ENCODE measurements at places on chromosomes 3 and 15. TPM values are rescaled to one million over a fixed set of nuclear protein-coding genes. Genes with fewer than 3 reads are reported as not detected.

Gene TRIM71
- not detected for total RNA-seq

Gene PIERCE2
- total RNA-seq, result 0.60 TPM

Gene GOLGA8T
- total RNA-seq, result not detected

Gene C2CD4A
- total RNA-seq, result not detected

Gene SLC6A1
- total RNA-seq, result not detected

Gene CEP63
- 26.6 TPM for total RNA-seq

DNA sequence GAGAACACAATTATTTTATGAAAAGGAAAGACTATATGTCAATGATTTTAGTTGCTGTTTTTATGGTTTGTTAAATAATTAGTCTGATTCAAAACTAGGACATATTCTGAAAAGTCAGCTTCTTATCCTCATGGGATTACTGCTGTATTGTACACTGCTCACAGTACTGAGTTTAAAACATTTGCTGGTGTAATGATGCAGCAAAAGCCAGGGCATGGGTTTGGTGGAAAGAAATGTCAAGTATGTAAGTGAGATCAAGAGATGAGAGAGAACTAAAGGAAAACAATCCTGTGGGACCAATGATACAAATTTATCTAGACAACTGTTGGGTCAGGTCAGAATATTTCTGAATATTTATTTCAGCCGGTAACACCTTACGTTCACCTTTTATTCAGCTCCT, 210.1 kb upstream of the ARHGEF26 start:
- H3K27me3 ChIP-seq, result peaks cover 9% of the 10 kb centered on the region
- H3K4me3 ChIP-seq, result no peak overlapping the region
- no peaks in the 10 kb centered on the region for H3K4me1 ChIP-seq
- no peaks in the 10 kb centered on the region for H3K36me3 ChIP-seq

DNA sequence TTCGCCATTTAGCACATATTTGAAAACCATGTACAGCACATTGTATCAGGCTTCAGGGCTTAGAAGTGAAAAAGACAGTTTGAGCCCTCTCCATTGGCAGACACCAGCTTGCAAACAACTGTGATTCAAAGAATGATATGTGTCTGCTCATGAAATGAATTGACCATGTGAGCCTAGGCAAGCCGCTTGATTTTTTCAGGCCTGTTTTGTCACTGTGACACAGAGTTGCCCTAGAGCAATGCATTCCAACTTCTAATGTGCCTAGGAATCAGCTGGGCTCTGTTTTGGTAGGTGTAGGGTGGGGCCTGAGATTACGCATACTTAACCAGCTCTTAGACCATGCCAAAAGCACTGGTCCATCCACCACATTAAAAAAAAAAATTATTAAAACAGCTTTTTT, 53.0 kb downstream of the ATP2C1 start:
- H3K27ac ChIP-seq, result no peak overlapping the region
- peaks cover 9% of the 10 kb centered on the region for H3K4me1 ChIP-seq
- H3K4me3 ChIP-seq, result no peak overlapping the region
- no peaks in the 10 kb centered on the region for H3K27me3 ChIP-seq
- DNase-seq, result no peak

DNA sequence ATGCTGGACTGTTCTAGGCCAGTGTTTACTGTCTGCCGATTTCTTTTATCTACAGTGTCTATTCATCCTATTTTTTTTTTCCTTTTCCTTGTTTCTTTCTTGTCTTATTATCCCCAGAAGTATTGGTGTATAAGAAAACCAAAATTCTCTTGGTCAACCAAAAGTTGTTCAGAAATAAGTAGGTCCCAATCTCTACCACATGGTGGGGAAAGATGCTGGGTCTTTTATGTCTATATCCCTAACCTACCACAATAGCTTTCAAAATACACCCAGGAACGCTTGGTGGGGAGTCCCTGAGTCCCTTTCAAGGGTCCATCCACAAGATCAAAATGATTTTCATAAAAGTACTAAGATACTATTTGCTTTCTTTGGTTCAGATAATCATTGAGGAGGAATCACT, 225.6 kb downstream of the CLSTN2 start:
- H3K27me3 ChIP-seq, result peaks cover 8% of the 10 kb centered on the region
- no peak for DNase-seq
- H3K4me3 ChIP-seq, result no peak overlapping the region
- H3K27ac ChIP-seq, result no peak overlapping the region
- H3K4me1 ChIP-seq, result no peaks in the 10 kb centered on the region

GRCh38 chr15:97319291-97319690, 641.2 kb upstream of the ARRDC4 start:
- no peaks in the 10 kb centered on the region for H3K36me3 ChIP-seq
- H3K4me1 ChIP-seq, result no peaks in the 10 kb centered on the region
- DNase-seq, result no peak
- H3K27me3 ChIP-seq, result no peaks in the 10 kb centered on the region
- H3K27ac ChIP-seq, result no peak overlapping the region
- no peak overlapping the region for H3K4me3 ChIP-seq

DNA sequence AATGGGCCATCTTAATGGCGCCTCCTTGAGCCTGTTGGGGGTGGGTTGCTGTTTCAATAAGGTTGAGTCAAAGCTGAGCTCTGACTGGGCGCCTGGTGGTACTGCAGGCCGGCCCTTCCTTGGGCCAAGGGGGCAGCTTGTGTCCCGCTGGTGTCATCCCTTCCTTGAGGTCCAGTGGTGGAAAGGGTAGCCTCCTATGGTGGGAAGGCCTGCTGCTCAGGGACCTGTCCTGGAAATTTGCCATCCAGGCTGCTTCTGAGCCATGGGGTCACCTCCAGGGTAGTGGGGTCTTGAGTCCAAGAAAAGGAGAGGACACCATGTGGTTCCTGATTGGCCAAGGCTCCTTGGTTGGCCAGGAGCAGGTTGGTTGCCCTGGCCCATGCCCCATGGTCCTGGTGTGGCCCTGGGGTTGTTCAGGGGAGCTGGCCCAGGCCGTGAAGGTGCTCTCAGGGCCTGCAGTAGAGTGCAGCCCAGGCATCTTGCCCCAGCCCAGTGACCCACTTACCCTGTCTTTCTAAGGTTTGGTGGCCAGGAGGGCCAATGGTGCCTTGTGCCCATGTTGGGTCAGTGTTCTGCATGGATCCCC, 188.7 kb downstream of the UBE3A start:
- H3K4me3 ChIP-seq, result no peak overlapping the region
- H3K27me3 ChIP-seq, result no peaks in the 10 kb centered on the region
- no peak for DNase-seq
- no peak overlapping the region for H3K27ac ChIP-seq
- H3K36me3 ChIP-seq, result no peaks in the 10 kb centered on the region
- no peaks in the 10 kb centered on the region for H3K4me1 ChIP-seq

- no peak overlapping the region for H3K4me3 ChIP-seq
- DNase-seq, result no peak
- H3K4me1 ChIP-seq, result peaks cover 1% of the 10 kb centered on the region
- H3K27me3 ChIP-seq, result peaks cover 12% of the 10 kb centered on the region
- no peaks in the 10 kb centered on the region for H3K36me3 ChIP-seq
Observed at GRCh38 chr3:70861855-70862254, 549.4 kb upstream of the MDFIC2 start.

- DNase-seq, result no peak
- H3K36me3 ChIP-seq, result no peaks in the 10 kb centered on the region
- no peak overlapping the region for H3K4me3 ChIP-seq
- H3K4me1 ChIP-seq, result no peaks in the 10 kb centered on the region
Observed at GRCh38 chr3:194339356-194339755, 11.8 kb downstream of the CPN2 start.

GRCh38 chr3:146818866-146819265, 213.7 kb upstream of the PLSCR5 start:
- DNase-seq, result no peak
- no peak overlapping the region for H3K4me3 ChIP-seq
- no peaks in the 10 kb centered on the region for H3K36me3 ChIP-seq
- H3K27me3 ChIP-seq, result no peaks in the 10 kb centered on the region

GRCh38 chr3:126345641-126346460, 11.4 kb downstream of the KLF15 start:
- H3K4me1 ChIP-seq, result no peaks in the 10 kb centered on the region
- no peak overlapping the region for H3K27ac ChIP-seq
- no peaks in the 10 kb centered on the region for H3K36me3 ChIP-seq
- H3K4me3 ChIP-seq, result no peak overlapping the region

GRCh38 chr3:50194128-50194902, 2.9 kb downstream of the GNAT1 start:
- H3K4me3 ChIP-seq, result peak overlapping the region; percentile 30
- peaks cover 9% of the 10 kb centered on the region for H3K4me1 ChIP-seq
- H3K27ac ChIP-seq, result peak overlapping the region; percentile 50
- peaks cover 18% of the 10 kb centered on the region for H3K27me3 ChIP-seq
- H3K36me3 ChIP-seq, result no peaks in the 10 kb centered on the region
- DNase-seq, result peak; percentile 80

DNA sequence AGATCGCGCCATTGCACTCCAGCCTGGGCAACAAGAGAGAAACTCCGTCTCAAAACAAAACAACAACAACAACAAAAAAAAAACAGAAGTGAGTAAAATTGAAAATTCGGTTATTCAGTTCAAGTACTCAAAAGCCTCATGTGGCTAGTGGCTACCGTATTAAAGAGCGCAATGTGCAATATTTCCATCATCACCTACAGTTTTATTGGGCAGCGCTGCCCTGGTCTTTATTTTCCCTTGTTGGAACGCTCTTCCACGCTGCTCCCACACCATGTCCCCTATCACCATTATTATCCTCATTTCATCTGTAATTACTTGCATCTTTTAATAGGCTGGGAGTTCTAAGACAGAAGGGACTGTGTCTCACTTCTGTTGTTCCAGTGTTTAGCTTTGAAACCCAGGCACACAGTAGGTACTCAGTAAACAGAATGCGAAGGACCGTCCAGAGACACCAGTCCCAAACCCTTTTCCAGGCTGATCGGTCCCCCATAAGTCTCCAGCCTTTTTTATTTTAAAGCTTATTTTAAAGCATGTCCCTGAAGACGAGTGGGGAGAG, 423 bp upstream of the HACD3 start:
- H3K4me1 ChIP-seq, result peaks cover 36% of the 10 kb centered on the region
- no peak for DNase-seq

DNA sequence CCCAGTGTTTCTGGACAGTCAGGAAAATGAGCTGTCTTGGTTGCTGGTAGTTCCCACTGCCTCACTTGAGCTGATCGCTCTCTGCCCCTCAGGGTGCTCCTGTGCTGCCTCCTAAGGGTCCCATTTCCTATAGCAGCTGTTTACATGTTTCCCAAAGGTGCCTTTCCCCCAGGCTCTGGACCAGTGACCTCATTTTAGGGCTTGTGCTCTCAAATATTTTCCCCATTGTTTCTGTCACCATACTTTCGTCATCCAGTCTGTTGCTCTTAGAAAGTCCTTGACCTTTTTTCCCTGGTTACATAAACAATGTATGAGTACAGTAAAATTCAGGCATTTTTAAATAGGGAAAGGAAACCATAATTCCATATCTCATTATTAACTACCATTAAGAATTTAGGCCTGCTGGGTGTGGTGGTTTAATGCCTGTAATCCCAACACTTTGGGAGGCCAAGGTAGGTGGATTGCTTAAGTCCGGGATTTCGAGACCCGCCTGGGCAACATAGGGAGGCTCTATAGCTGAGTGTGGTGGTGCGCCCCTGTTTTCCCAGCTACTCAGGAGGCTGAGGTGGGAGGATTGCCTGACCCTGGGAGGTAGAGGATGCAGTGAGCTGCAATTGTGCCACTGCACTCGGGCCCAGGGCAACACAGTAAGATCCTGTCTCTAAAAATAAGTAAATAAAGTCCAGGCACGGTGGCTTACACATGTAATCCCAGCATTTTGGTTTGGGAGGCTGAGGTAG, 11.7 kb downstream of the RAD54L2 start:
- no peak for DNase-seq
- H3K4me3 ChIP-seq, result no peak overlapping the region
- peaks cover 1% of the 10 kb centered on the region for H3K36me3 ChIP-seq
- H3K4me1 ChIP-seq, result peaks cover 5% of the 10 kb centered on the region

DNA sequence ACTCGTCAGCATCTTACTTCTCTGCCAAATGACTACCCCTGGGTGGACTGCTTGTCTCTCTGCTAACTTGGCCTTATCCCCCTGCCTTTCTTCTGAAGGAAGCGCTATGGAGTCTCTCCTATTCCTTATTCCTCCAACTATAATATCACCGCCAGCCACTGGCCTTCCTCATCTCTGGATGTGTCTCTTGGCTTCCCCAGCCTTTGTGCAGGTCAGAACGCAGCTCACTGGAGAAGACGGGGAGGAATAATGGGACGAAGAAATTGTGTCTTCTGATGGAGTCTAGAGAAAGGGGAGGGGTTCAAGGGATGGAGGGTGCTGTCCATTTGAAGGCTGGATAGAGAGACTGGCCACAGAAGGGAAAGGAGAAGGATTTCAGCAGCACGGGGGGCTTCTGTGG, 16.9 kb downstream of the ITGA11 start:
- H3K36me3 ChIP-seq, result no peaks in the 10 kb centered on the region
- no peaks in the 10 kb centered on the region for H3K27me3 ChIP-seq
- H3K4me3 ChIP-seq, result no peak overlapping the region
- no peak for DNase-seq

GRCh38 chr3:81838457-81838856, 77.0 kb upstream of the GBE1 start:
- no peak for DNase-seq
- no peaks in the 10 kb centered on the region for H3K36me3 ChIP-seq
- no peak overlapping the region for H3K4me3 ChIP-seq
- no peaks in the 10 kb centered on the region for H3K4me1 ChIP-seq

DNA sequence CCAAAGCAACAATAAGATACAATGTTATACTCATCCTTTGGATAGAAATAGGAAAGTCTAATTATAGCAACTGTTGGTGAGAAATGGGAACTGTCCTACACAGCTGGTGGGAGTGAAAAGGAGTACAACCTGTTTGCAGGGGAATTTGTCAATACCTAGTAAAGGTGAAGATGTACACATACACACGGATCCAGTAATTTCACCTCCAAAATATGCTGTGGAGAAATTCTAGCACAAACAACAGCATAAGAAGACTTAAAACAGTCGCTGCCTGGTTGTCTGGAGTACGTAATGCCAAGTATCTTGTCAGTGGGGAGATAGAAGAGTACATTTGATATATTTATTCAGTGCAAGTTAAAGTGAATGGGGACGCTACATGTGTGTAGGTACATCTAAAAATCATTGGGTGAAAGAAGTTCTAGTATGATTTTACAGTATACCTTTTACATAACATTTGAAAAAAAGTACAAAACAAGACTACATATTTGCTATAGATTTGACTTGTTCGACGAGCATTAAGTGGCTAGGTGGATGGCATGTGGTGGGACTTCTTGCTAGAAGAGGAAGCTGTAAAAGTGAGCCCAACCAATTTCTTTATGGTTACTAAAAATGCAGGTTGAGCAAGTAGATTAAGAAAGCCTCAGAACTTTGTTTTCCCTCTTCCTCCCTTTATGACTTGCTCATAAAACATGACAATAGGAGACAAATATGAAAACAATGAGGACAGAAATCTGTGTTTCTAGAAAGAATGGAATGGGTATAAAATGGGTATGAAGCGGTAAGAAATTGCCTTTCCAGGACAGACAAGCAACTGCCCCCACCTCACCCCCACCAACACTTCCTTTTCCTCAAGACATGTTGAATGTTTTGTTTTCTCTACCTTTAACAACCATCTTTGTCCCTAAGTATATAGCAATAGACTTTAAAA, 50.2 kb upstream of the CCR4 start:
- peaks cover 7% of the 10 kb centered on the region for H3K4me1 ChIP-seq
- no peak for DNase-seq
- H3K27ac ChIP-seq, result no peak overlapping the region
- peaks cover 31% of the 10 kb centered on the region for H3K27me3 ChIP-seq

Measured in activated CD4-positive, alpha-beta T cell treated with anti-CD3 and anti-CD28 coated beads, Interleukin-2, amount 10 ng/mL, durations not matched to agents 7 days and 5 days (primary cell).